ENCODE measurements at places on chromosomes 2 and 18.

DNA sequence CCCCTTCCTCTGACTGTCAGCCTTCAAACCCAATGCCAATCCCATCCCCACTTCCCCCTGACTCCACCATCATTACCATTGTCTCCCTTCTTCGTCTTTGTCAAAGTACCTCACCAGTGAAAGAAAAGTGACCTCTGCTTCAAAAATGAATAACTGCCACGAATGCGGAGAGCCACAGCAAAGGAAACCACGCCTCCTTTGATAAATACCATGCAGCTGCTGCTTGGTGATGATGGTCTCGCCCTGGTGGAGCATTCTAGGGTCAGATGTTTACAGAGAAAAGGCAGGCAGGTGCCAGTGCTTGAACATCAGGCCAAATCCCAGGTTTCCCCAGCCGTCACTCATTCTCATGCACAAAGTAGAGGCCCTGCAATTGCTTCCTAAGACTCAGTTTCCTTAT is 162.2 kb downstream of the BCL11A start:
- DNase-seq: no peak

DNA sequence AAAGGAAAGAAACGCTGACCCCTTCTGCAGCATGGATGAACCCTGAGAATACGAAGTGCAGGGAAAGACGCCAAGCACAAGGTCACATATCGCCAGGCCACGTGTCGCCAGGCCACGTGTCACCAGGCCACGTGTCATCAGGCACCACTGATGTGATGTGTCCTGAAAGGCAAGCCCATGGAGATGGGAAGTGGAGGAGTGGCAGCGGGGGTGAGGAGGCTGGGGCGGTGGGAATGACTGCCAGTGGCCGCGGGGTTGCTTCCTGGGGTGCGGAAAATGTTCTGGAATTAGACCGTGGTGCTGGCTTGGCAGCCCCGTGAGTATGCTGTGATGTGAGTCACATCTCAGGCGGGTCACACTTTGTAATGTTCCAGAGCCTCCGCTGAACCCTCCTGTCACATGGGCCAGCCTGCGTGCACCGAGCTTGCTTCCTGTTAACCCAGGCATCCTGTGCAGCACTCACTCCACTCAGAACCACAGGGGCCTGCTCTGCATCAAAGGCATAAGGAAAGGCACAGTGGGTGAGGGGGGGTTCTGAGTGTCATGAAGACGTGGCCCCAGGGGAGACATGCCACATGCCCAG is 39.0 kb downstream of the SLC66A2 start:
- no peak for DNase-seq

- no peak for DNase-seq
These were observed 28.7 kb upstream of the SKOR2 start for GRCh38 chr18:47280121-47280520.

GRCh38 chr2:223058952-223059716 is 7.1 kb downstream of the KCNE4 start:
- no peak for DNase-seq

DNA sequence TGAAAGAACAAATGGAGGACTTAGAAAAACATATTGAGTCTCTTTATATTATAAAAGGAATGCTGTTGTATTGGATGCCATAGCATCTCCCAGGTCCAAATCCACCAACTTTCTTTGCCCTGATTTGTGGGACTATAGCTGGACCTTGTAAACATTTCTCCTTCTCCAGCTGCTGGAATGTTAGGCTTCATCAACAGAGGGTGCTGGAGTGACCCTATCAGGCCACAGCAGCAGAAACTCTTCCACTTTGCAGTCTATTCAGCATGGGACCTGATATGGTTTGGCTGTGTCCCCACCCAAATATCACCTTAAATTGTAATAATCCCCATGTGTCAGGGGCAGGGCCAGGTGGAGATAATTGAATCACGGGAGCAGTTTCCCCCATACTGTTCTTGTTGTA is 138.4 kb upstream of the ARL4C start:
- no peak for DNase-seq

GRCh38 chr2:139864821-139865302 is 1084.7 kb upstream of the NXPH2 start:
- DNase-seq: no peak

GRCh38 chr2:146489386-146489785 is 1355.4 kb upstream of the ACVR2A start:
- no peak for DNase-seq

GRCh38 chr2:101410746-101411145 is 23.4 kb upstream of the CREG2 start:
- no peak for DNase-seq

DNA sequence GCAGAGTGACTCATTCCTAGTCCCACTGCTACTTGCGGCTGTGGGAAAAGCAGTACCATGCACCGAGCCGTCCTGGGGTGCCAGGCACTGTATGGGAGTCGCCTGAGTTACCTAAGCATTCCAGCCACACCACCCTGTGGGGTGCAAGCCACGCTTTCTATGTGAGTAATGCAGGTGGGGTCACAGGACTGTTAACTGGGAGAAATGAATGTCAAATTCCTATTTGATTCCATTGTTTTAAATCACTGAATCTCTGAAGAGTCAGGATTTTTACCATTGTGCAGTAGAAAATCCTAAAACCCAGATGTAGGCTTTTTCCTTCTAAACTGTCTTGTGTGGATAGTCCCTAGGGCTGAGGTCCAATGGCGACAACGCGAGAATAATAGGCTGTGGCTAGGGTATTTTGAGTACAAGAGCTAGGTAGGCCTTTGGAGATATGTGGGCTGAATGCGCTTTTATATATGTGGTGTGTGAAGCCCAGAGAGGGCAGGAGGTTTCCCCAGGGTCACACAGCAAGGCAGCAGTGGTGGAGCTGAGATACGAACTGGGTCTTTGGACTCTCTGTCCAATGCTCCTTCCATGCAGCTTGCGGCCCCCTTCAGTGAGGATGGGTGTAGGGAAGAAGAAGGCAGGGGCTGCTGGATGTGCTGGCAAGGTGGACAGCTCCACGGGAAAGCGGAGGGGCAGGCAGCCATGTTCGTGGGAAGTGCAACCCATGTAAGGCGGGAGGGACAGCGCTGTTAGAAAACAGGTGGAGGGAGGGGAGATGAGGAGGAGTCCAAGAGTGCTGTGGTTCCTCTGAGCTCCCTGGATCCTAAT is 83.2 kb downstream of the DDX1 start:
- DNase-seq: no peak

GRCh38 chr18:22191923-22192322 is 22.5 kb downstream of the GATA6 start:
- no peak for DNase-seq

DNA sequence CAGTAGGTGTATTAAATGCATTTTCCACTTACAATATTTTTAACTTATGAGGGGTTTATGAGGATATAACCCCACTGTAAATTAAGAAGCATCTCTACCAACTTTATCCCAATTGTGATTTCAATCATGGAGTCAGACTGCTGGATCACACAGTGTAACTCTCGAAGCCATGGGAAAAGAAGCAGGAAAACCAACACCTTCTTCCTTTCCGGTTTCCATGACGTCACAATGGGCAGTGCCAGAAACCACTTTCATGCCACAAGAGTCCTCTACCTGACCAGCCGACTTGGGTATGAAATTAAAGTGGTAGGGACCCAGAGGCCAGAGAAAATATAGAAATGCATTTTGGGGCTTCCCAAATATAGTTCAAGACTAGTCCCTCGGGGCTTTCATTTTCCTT is 4.2 kb downstream of the RNF152 start:
- DNase-seq: no peak

DNA sequence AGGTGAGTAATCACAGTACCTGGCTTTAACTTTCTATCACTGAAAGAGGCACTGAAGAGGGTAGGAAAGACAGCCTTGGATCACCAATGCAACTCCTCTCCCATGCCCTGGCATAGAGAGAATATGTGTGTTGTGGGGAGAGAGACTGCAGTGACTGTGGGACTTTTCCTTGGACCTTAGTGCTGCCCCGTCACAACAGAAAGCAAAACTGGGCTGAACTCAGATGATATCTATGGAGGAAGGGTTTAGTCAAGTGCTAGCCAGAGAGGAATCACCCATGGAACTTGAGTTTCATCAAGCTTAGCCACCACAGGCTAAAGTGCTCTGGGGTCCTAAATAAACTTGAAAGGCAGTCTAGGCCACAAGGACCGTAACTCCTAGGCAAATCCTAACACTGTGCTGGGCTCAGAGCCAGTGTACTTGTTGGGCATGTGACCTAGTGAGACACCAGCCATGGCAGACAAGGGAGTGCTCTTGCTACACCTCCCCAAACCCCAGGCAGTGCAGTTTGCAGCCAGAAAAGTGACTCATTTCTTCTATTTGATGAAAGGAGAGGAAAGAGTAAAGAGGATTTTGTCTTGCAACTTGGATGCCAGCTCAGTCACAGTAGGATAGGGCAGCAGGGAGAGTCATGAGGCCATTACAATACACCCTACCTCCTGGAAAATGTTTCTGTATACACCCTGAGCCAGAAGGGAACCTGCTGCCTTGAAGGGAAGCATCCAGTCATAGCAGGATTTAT is 105.8 kb upstream of the SPOPL start:
- DNase-seq: no peak

DNA sequence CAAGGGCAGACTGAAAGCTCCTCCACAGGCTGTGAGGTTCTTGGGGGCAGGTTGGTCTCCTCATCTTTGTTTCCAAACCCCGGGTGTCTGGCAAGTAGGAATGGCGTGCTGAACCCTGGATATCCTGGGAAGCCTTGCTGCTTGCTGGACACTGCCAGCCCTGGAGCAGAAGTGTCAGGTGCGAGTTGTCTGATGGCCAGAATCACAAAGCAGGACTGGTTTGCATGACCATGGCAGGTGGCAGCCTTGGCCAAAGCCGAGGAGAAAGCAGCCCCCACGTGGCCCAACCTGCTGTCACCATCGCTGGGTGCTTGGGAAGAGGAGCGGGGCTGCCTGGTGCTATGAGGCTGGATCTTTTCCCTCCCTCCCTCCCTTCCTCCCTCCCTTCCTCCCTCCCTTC is 309.5 kb upstream of the HS6ST1 start:
- DNase-seq: no peak

DNA sequence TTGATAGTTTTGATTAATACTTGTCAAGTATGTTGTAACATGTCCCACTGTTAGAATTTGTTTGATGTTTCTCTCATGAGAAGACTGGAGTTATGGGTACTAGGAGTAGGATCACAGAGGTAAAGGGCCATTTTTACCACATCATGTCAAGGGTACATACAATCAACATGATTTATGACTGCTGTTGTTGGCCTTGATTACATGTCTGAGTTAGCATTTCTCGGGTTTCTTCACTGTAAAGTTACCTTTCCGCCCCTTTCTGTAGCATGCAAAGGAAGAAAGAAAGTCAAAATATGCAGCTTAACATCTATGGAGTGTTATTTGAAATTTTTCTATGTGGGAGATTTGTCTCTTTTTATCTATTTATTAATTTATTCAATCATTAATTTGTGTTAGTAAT is 1456.4 kb downstream of the SUCLG1 start:
- DNase-seq: no peak

DNA sequence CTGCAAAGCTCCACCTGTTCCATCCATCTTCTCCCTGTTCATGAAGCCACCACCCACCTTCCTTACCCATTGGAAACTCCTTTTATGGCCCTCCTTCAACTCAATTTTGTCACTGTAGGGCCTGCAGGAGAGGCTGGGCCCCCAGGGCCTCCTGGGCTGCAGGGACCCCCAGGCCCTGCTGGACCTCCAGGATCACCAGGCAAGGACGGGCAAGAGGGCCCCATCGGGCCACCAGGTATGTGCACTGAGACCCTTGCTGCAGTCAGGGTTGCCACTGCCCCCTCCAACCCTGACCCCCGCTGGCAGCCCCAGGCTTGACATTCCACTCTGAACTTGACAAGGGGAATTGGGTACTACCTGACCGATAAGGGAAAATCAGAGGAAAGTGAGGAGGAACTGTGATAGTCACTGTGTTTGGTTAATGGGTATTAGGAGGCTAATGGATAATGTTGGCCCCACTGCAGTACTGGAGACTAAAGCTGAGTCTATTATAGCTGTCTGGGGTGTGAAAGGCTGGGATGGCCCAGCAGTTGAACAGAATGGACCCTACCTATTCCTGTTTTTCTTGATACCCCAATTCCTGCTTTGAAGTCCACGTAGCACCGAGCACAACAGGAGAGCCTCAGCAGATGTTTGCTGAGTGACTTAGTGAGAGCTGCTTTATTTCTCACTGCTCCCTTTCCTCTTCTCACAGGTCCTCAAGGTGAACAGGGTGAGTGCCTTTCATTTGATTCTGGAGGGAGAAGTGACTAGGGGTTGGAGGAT is 2.1 kb upstream of the KHK start:
- DNase-seq: no peak

DNA sequence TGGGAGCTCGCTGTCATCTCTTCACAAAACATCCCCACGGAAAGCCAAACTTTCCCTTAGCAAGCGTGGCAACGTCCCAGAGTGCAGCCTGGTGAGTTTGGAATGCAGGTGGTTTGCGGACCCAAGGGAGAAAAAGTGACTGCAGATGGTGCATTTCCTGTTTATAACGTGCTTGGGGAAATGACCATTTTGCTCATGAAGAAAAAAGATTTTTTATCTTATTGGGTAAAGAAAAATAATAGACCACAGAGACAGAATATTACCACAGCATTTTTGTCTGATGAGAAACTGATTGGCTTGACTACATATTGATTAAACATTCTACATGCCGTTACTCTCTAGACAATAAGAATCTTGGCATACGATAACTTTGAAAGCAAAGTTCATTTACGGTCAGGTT is 136.5 kb downstream of the COPS8 start:
- no peak for DNase-seq

GRCh38 chr2:213089438-213089837 is 62.0 kb downstream of the IKZF2 start:
- DNase-seq: no peak

DNA sequence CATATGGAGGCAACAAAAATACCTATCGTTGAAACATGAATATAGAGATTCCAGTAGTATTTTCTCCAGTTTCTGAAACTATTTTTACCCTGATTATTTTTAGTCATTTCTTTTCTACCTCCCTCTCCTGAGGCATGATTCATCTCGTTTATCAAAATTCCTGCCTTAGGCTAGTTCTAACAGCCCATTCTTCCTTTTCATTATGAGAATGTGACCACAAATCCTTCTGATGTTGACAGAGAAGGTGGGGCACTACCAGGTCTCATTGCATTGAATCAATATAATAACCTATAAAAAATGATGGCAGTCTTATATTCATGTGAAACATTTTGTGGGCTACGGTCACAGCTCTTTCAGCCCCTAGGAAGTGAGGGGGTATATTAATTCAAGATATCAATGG is 406.5 kb upstream of the UBE2E3 start:
- no peak for DNase-seq

DNA sequence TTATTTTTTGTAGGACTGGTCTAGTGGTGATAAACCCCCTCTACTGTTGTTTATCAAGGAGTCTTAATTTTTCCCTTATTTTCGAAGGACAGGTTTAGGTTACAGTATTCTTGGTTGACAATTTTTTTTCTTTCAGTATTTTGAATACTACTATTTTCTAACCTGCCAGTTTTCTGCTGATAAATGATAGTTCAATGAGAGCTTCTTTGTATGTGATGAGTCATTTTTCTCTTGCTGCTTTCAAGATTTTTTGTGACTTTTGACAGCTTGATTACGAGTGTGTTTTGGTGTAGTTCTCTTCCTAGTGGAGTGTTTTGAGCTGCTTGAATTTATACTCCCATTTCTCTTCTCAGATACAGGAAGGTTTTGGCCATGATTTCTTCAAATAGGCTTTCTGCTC is 77.5 kb downstream of the ACSL3 start:
- no peak for DNase-seq

GRCh38 chr2:64852771-64853241 is 136.4 kb upstream of the SLC1A4 start:
- DNase-seq: no peak

- no peak for DNase-seq
These were observed 48.9 kb downstream of the SMIM21 start for GRCh38 chr18:75378376-75379315.

All from neural crest cell (in vitro differentiated cells).